Left lobe of liver (tissue), 2 donors: ENCODE measurements at places on chromosomes 7 and 10. TPM values are rescaled to one million over a fixed set of nuclear protein-coding genes. Genes with fewer than 3 reads are reported as not detected.

Gene GIMAP7
- 4.4 TPM for total RNA-seq

- peak; percentile 98 for DNase-seq
These were observed 24.7 kb upstream of the AMZ1 start for GRCh38 chr7:2663121-2663886.

Gene CYP17A1
- 3.7 TPM for total RNA-seq

Gene WDFY4
- total RNA-seq = 1.3 TPM

DNA sequence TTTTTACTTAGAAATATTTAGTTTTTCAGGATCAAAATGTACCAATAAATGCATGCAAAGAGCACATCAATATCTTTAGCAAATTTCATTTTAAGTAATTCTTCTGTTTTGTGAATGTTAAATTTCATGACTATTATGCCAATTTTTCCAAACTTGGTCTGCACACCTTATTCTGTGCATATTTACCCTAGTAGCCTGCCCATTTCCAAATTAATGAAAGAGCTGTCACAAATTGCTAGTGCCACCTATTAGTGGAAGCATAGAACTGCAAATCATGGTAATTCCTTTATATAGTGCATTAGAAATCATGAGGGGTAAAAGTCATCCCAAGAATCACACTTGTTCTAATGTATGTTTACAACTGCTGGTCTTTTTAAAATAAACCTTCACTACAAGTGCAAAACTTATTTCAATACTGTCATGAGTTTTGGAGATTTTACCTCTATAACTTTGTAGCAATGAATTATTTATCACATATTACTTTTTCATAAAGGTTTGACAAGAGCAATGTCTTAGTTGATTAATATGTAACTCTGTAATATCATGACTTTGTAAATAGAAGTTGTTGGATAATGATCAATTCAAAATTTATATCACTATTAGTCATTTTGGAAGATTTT lies 5.7 kb downstream of the SEMA3A start:
- no peak for DNase-seq

DNA sequence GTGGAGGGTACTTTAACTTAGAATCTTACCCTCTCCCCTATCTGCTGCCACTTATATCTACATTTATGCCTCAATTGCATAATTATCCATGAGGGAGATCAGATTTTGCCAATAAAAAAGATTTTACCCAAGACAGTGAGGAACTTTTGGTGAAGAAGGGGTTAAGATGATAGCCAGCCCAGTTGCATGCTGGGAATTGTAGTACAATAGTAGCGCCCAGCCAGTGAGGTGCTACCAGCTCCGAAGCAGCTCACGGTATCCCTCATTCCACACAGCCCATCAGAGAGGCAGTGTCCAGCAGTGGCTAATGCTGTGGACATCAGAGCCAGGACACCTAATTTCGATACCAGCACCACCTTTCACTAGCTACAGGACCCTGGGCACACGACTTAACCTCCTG lies 5.9 kb upstream of the LGI1 start:
- DNase-seq = no peak

GRCh38 chr7:40239755-40240303 lies 105.0 kb downstream of the SUGCT start:
- no peak for DNase-seq

- peak; percentile 45 for DNase-seq
These were observed 5.1 kb downstream of the UNC5B start for GRCh38 chr10:71217266-71218045.

DNA sequence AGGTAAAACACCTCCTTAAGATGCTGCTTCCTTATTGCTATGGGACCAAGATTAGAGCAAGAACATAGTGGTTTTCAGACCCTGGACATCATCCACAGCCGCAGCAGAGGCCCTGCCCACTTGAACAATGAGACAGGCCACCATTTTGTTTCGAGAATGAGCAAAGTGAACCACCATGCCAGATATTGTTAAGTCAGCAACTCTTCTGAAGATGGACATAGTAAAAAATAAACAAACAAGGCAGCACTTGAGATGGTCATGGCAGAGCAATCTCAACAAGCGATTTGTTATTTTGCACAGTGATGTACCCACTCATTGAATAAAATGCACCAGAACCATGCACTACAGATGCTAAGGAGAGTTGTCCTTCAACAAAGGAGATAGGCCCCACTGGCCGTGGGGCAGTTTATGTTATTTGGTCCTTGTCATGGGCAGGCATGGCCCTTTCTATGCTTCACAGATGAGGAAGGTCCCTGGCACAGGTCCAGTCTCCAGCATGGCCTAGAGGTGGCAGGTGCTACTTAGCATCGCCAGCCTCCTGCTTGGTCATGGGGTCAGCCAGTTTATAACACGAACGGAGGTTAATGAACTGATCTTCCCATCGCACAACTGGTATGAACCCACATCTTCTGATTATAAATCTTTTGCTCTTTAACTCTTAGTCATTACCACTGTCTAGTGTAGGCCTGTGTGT lies 44.1 kb downstream of the IKZF1 start:
- DNase-seq = no peak

DNA sequence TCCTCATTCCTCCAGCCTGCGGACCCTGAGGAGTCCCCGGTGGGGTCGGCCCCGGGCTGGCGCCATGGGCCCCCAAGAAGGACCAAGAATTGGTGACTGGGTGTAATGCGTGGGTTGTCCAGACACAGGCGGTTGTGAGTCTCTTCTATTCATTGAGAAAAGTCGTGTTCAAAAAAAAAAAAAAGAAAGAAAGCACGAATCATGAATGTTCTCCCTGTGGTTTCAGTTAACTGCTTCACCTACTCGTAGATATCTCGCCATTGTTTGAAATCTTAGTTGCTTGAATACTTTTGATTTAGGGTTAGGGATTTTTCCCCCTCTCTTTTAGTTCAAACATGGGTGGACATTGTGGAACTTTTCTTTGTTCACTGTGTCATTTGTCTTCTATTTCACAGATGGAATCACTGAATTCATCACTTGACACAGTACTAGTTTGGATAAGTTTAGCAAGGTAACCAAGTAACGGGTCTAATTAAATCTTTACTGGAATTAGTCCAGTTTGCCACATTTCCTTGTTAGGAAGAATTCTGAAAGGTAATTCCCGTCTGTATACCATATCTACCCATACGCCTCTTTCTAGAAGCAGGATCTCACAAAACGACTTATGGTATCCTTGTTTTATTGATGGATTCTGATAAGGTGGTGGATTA lies 775 bp downstream of the STARD3NL start:
- DNase-seq = no peak

Gene KCNMA1
- 44.0 TPM for total RNA-seq

Gene EN2
- not detected for total RNA-seq

DNA sequence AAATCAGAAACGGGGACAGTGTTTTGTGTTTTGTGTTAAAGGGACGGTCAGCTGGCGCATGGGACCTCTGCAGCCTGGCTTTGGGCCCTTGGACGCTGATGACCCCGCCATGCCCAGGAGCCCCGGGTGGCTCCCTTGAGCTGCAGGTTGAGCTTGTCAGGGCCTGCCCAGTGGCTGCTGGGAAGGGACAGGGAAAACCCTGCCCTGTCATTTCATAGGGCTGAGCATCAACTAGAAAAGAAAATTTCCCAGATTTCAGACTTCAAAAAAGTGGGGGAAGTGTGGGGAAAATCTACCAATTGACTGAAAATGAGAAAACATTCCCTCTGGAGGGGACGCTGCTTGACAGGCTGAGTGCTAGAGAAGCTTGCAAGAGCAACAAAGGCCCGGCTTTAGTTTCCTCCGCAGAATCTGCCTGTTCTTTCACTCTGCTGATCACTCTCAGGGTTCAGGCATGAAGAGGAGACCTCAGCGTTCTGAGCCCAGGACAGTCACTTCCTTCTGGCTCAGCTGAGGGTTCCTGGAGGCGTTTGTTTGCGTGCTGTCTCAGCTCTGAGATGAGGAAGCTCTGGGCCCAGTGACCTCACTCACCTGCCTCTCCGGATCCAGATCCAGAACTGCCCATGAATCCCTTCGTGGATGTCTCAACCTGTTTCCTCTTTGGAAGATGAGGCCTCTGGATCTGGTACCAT lies 18.6 kb upstream of the DNAJB6 start:
- DNase-seq = no peak

DNA sequence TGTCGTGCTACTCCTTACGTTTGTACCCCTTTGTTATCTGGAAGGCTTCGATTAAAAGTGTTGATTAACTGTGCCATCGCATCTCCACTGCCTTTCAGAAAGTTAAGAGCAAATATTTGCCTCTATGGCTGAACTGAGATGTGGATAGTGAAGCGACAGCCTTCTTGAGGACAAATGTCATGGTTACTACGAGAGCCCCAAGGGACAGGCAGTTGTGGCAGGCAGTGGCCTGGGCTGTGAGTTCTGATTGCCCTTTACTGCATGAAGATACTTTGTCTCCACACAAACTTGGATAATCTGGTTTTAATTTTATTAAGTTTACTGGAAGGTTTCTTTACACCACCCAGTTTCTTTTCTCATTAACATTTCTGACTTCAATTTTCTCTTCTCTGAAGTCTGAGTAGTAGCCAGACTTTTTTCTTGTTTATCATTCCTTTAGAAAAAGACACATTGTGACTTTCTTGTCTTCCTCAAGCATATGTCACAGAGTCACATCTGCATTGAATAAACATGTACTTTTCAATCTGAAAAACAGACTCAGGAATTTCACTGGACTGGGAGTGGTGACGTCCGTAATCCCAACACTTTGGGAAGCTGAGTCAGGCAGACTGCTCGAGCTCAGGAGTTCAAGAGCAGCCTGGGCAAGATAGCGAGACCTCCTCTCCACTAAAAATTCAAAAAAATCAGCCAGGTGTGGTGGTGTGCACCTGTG lies 1.5 kb downstream of the TAS2R41 start:
- no peak for DNase-seq

DNA sequence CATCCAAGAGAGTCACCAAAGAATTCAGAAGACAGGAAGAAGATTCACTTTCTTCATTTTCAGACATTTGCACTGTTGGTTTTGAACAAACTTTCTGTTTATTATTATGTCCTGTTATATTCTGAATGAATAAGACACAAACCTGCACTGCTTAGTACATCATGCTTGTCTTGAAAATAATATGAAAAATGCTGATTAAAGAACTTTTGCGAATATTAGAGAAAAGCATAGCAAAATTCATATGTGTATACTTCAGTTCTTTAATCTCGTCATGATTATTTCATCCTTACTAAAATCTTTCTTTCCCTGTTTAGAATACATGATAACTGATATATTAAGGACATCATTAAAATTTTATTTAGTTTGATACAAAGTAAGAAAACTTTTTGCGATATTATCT lies 504.1 kb downstream of the POM121L12 start:
- DNase-seq = no peak

Gene ITIH5
- total RNA-seq = 0.30 TPM

DNA sequence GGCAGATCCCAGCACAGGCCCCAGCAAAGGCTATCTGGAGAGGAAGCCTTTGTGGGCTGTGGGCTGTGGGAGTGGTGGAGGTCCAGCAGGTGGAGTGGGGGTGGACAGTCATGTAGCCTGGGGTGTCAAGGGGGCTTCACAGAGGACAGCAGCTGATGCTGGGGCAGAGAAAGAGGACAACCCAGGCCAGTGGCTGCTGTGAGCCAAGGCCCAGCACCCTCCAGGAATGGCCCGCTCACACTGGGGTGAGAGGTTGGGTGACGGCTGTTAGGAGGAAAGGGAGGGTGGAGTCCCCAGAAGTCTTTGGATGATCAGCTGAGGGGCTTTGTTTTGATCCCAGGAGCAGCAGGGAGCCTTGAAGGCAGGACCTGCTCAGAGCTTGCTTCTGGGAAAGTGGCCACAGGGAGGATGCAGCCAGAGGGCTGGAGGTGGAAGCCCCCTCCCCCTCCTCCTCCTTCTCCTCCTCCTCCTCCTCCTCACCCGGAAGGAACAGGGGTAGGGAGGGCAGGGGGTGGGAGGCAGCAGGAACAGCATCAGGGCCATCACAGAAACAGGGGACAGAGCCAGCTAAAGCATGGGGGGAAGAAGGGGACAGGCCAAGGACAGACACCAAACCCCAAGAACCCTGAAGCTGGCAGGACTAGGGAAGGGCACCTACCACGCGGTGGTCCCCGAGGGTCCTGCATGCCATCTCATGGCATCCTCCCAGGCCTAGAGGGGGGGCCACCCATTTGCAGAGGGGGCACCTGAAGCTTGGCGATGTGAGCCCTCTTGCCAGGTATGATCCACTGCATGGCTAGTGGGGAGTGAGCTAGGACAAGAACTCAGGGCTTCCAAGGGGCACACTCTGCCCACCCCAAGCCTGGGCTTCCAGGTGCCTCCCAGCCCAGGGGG lies 144.9 kb downstream of the GRID1 start:
- no peak for DNase-seq

GRCh38 chr7:42914009-42914408 lies 2.1 kb upstream of the C7orf25 start:
- no peak for DNase-seq

DNA sequence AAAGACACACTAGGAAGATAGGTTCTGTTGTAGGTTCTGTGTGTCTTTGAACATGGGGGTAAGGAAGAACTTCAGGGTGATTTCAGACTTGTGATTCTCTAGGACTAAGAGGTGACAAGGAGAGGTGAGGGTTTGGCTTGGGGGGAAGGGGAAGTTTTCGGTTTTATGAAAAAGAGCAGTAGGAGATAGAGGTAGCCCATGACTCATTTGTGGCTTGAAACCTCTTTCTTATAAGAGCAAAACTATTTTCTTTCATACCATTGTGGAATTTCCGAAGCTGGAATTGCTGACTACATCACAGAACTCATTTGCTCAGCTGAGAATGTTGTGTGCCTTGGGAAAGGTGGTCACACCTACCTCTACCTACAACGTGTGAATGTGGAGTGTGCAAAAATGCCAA lies 39.6 kb upstream of the IKZF1 start:
- DNase-seq = no peak

DNA sequence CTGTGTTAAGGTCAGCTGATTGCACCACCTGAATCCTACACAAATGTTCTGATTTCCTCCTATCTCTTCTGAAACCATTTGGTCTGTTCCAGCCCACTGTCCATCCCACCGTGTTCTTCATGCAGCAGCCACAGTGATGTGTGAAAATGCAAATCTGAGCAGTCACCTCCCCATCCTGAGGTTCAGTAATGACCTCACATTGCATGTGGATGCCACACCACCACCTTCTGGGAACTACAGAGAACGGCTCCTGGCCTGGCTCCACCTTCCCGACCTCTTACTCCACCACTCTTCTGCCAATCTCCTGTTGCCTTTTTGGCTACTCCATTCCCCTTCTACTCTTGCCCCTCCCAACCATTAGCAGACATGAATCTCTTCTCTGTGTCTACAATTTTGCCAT lies 244.4 kb downstream of the TNS3 start:
- peak; percentile 43 for DNase-seq

DNA sequence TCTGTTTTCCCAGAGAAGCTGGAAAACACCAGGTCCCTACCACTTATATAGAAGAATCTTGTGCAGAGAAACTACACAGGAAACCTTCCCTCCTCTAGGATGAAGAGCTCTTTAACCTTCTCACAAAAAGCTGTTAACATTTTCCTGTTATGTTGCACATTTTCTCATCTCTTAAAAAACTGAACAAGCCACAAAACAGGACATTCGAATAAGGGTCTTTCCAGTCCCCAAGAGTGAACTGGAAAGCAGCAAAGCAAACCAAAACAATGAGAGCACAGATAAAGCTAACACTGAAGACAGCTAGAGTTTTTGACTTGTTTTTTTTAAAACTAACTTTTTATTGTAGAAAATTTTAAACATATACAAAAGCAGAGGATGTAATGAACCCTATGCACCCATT lies 82.7 kb downstream of the RNF216 start:
- DNase-seq = no peak

Gene PON1
- 465 TPM for total RNA-seq

GRCh38 chr10:6648894-6649720 lies 69.0 kb upstream of the PRKCQ start:
- DNase-seq = no peak

- DNase-seq = no peak
These were observed 117.1 kb downstream of the AOAH start for GRCh38 chr7:36606976-36607720.
